ENCODE measurements at places on chromosomes 3 and 15.

DNA sequence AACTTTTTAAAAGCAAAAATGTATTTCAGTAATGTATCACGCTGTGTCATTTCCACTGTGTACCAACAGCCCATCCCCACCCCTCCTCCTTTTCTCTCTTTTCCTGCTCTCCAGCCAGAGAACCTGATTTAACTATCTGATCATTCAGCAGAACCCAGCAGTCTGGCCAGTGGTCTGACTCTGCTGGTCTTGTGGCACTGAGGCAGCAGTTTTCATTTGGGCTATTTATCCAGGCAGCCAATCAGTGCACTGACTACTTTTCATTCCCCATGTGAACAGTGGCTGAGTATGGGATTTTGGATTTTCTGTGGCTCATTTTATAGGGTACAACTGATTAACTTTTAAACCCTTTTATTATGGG is 56.3 kb downstream of the GPR171 start:
- no peak for DNase-seq

DNA sequence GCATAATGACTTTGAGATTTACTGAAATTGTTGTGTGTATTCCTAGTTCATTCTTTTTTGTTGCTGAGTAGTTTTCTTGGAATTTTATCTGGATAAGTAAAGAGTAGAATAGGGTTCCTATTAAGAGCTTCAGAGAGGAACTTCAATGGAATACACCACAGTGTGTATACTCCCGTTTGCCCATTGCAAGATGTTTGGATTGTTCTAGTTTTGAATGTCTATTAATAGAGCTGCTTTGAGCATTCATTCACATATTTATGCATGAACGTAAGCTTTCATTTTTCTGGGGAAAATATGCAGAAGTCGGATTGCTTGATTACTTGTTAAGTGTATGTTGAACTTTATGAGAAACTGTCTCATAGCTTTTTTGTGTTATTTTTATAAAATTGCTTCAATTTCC is 580.5 kb downstream of the OTOL1 start:
- no peak for DNase-seq

GRCh38 chr3:150411106-150411460 is 3.0 kb downstream of the TSC22D2 start:
- no peak for DNase-seq

- no peak for DNase-seq
Measured at GRCh38 chr15:76823890-76824289, 81.2 kb downstream of the SCAPER start.

DNA sequence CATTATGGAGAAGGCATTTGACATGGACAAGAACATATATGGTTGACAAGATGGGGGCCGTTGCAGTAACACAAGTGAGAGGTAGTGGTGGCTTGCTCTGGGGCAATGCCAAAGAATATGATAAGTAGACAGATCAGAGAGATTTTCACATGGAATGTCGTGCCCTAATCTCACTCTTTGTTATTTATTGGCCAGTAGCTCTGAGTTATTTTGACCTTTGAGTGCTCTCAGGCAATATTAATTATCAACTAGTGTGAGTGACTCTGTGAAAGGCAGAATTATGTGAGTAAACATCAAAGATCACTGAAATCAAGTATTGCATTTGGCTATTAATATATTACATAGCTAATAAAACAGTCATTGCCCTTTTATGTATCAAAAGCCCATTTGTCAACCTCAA is 164.9 kb upstream of the ADAMTS9 start:
- no peak for DNase-seq

- DNase-seq, result no peak
Measured at GRCh38 chr3:148036331-148036876, 627.2 kb downstream of the ZIC1 start.

DNA sequence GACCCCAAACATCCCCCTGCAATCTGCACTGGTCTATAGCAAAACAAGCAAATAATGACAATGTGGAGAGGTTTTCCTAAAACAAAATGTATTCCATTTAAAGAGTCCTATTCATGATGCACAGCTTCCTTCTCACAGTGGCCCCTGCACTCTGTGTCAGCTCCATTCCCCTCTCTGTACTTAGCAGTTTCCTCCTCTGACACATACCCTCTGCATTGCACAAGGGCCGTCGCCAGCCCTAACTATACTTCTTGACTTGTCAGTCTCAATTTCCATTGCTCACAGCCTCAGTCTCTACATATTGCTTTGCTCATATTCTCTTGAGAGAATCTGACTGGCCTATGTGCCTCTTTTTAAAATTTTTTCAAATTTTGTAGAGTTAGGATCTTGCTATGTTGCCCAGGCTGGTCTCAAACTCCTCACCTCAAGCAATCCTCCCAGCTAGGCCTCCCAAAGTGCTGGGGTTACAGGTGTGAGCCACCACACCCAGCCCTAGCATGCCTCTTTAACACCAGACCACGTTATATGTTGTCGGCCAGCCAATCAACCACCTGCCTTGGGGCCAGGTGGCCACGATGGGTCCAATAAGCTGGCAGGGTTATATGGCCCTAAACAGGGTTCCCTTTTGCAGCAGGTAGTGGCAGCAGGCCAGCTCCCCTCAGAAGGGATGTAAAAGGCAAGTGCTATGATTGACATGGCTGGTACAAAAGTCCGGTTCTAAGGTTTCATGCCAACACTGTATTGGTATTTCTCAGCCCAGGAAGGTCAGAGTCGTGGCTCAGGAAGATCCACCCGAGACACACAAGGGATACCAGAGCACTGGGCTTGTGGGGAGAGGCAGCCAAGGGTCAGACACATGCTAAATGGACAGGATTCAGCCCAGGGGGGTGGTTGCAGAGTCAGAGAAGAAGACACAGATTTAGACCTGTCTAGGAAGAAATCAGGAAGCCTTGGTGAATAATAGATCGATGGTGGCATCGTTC is 59.0 kb upstream of the SMAD3 start:
- DNase-seq, result no peak

- DNase-seq, result no peak
Measured at GRCh38 chr15:66830358-66830757, 128.3 kb downstream of the SMAD6 start.

- DNase-seq, result no peak
Measured at GRCh38 chr3:110430146-110430545, 641.5 kb upstream of the NECTIN3 start.

DNA sequence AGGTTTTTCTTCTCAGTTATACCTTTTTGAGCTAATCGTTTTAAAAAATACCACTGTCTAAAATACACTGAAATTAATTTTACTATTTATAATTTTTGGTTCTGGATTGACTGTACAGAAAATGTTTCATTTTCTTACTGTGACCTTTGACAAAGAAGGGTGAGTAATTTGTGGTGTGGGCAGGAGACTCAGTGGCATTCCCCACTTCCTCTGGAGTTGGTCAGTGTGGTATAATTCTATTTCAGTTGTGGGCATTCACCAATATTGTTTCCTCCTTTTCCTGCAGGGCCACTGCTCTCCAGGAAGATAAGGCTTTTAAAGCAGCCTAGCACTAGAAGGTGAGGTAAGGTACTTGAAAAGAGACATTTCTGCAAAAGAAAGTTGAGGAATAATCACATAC is 6.5 kb downstream of the DAG1 start:
- DNase-seq, result no peak

DNA sequence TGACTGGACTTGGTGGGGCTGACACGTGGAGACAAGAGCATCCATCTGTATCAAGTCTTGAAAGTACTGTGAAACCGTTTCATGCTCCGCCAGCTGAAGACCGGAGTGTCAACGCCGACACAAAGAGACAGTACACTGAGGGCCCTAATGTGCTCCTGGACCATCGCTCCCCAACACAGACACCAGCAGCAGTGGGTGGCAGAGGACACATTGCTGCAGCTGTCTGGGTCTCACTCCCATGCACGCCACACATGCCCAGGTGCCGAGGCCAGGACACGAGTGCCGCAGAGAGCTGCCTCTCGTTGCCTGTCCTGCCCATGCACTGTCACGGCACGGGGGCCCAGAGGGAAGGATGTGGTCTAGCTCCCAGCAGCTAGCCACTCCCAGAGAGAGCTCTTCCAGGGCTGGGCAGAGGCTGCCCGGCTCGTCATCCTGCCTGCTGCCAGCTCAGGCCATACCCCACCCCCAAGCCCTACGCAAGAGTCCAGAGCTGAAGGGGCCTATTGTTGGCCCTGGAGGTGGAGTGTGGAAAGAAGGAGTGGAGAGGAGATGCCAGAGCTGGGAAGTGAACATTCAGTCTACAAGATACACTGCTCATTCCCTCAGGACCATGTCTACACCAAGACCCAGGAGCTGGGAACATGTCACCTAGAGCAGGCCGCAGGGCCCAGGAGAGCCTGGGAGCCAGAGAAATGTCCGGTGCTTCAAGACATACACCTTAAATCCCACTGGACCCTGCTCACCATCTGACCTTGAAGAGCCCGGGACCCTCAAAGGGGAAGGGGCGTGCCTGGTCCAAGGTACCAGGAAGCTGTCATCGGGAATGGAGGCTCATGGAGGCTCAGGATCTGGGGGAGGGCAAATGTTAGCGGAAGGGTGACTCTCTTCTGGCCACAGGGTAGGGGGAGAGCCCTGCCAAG is 7.7 kb downstream of the TNK2 start:
- no peak for DNase-seq

- DNase-seq, result no peak
Measured at GRCh38 chr15:82058026-82058425, 12.2 kb upstream of the MEX3B start.

- DNase-seq, result no peak
Measured at GRCh38 chr3:168272343-168272985, 176.7 kb upstream of the GOLIM4 start.

GRCh38 chr3:50172626-50173220 is 17.6 kb downstream of the SEMA3F start:
- no peak for DNase-seq

GRCh38 chr3:29079358-29079757 is 201.5 kb upstream of the RBMS3 start:
- no peak for DNase-seq

DNA sequence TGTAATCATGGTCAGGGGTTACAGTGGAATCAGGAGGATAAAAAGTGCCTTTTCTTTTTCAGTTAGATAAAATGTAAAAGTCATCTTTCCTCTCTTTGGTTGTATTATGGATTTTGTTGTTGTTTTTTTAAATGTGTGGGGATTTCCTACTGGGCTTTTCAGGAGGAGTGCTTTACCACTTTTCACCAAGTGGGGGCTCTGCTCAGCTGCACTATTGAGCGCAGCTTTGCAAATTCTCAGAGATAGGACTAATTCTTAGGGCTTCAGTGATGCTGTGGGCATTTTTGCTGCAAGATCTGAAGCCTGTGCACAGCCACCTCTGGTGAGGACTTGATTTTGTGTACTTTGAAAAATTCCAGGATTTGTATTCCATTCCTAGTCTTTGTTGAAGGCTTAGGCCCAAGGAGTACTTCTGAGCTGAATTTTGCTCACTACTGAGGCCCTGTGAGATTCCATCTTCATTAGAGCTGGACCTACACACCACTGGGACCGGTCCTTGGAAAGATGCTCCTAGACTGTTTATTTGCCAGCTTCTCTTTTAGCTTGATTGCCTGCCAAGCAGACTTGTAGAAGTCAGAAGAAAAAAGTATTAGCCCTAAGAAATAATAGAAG is 7.5 kb downstream of the GNB5 start:
- no peak for DNase-seq

DNA sequence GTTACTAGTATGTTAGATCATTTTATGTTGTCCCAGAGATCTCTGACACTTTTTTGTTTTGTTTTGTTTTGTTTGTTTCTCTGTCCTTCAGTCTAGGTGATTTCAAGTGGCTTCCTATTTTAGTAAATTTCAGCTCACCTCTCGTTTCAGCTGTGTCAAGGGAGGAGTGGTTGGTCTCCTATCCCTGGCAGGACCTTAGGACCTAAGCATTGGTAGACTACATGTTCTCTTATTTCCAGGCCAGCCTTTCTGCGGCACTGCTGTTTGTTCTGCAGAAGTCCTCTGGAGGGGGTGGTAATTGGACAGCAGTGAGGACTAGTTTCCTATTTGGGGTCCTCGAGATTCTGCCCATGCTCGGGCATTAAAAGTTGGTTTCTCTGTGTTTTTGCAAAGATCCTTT is 31.8 kb downstream of the MGA start:
- no peak for DNase-seq

DNA sequence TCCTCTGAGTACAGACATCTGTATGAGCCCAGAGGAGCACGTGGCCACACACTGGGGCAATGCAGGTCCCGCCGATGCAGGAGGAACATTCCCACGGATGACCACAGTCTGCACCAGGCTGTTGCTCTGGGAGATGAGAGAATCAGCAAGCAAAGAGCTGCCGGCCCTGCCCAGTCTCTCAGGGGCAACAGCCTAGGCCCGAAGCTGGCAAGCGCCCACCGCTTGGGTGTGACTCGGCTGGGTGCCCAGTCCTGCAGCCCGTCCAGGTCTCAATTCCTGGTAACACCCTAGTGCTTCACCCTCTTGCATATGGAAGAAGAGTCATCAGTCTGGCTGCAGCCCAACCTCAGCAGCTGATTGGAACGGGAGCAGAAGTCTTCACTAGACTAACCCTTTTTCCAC is 153.7 kb upstream of the HES1 start:
- no peak for DNase-seq

DNA sequence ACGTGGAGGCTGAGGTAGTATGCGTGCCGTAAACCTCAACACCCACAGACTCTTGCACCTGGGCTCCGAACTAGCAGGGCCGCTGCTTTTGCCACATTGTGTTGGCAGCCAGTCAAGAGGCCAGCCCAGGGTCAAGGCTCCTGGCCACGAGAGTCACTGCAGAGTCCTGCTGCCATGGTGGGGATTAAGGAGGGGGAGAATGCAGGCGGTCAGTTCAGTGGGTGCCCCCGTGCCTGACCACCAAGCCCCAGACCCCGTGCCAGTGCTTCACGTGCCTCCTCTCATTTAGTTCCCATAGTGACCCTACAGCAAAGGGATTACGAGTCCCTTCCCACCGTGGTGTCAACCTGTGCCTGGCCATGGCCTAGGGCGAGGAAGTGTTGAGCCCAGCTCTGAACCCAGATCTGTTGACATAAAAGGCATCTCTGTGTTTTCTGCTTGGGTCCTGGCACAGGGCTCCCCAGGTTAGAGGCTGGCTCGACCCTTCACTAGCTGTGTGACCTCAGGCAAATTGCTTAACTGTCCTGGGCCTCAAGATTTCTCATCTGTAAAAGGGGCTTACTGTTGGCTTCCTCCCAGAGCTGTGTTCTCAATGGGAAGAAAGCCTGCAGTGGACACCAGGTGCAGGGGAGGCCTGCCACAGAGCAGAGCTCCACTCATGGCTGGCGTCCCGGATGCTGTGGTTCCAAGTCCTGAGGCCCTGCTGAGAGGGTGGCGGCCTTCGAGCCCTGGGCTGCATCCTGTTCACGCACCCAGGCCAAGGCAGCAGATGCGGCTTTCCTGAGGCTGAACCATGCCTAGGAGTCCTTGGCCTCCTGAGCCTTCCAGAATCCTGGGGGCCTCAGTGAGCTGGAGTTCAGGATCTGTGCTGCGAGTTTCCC is 32.8 kb downstream of the FBLN2 start:
- no peak for DNase-seq

DNA sequence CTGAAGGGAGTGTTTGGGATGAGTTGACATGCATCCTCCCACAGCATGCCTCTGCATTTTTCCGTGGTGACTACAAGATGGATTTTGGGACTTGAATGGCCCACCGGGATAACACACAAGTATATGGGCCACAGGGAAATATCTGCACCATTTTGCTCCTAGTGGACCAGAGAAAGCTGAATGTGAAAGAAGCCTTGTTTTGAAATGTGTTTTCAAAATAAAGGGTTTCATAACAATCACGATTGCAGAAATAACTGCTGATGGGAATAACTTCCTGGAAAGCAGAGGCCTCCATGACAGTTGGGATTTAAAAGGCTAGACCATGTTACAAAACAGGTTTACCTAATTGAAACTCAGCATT is 77.5 kb upstream of the PRR23C start:
- no peak for DNase-seq
